ENCODE measurements at places on chromosomes 11 and 22.
A peak's percentile ranks its signal among the peaks of the same experiment; 100 is the strongest.

DNA sequence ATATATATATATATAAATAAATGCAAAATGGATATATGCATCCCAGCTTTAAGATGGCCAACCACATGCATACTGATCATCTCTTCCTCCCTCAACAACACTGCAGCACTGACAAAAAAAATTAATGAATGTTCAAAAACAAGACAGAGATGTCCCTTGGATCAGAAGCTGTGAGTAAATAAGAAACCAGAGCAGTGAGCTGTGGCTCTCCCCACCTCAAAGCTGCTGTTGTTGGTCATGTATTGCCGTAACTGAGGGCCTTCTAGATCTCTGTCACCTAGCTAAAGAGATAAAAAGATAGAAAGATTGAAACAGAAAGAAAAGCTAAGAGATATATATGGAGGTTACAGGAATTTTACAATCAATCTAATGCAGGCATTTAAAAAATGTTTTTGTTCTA is 15.5 kb upstream of the TMEM135 start:
- no peak for DNase-seq

GRCh38 chr11:45000918-45001317 is 50.2 kb upstream of the TP53I11 start:
- no peak for DNase-seq

- DNase-seq = peak; percentile 64
Measured at GRCh38 chr11:73399636-73400035, 23.4 kb downstream of the RELT start.

DNA sequence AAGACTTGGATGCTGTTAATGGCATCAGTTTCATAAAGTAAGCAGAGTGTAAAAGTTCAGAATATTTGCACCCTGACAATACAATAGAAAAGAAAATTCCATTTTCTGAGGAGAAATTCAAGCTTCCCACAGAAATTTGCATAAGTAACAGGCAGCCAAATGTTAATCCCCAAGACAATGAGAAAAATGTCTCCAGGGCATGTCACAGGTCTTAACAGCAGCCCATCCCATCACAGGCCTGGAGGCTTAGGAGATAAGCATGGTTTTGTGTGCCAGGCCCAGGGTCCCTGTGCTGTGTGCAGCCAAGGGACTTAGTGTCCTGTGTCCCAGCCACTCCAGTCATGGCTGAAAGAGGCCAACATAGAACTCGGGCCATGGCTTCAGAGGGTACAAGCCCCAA is 347.6 kb downstream of the LUZP2 start:
- no peak for DNase-seq

DNA sequence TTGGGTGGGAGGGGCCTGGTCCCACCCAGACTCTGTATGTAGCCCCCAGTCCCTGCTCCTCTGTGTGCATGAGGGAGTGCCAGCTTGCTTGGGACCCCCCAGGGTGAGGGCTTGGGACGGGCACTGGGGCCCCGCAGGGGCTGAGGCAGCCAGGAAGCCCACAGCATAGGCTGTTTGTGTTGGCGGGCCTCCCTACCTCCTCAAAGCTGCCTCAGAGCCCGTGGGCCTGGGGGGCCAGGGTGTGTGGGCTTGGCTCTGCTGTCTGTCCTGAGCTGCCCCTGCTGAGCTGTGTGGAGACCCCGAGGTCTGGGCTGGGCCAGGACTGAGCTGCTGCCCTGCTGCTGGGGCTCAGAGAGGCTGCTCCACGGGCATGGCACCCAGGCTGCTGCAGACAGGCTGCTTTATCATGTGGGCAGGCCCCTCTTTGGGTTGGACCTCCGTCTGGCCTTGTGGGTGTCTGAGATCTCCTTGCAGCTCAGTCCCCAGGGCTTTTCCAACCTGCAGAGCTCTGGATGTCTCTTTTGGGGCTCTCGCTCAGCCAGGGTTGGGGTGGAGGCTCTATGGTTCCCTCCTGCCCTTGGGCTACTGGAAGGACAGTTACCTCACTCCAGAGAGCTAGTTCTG is 3.3 kb downstream of the TSPAN4 start:
- DNase-seq = no peak

GRCh38 chr11:48142889-48143288 is 73.7 kb upstream of the OR4B1 start:
- no peak for DNase-seq

DNA sequence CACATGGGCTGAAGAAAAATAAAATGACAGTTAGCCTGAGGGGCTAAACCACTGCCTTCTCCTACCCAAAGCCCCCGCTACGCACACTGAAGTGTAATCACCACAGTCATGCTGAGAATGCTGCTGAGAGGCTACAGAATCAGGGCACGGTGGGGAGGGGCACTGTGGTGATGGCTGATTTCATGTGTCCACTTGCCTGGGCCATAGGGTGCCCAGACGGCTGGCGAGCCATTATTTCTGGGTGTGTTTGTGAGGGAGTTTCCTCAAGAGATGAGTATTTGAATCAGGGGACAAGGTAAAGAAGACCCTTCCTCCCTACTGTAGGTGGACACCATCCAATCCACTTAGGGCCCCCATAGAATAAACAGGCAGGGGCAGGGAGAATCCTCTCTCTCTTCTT is 1313.2 kb downstream of the TBC1D22A start:
- DNase-seq = no peak

DNA sequence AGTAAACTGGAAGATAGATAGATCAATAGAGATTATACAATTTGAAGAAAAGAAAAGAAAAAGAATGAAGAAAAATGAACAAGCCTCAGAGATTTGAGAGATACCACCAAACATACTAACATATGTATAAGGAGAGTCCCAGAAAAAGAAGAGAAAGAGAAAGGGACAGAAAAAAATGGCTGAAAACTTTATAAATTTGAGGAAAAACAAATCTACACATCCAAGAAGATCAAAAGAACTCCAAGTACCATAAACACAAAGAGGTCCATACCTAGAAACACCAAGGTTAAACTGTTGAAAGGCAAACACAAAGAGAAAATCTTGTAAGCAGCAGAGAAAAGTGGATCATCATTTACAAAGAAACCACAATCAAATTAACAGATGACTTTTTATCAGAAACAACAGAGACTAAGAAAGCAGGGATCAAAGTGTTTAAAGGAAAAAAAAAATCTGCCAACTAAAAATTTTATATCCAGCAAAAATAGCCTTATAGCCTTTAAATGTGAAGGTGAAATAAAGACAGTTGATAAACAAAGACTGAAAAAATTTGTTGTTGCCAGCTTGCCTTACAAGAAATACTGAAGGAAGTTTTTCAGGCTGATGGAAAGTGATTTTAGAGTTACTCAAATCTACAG is 11.8 kb upstream of the AKIP1 start:
- no peak for DNase-seq

GRCh38 chr11:110691926-110692325 is 20.3 kb downstream of the ARHGAP20 start:
- no peak for DNase-seq

DNA sequence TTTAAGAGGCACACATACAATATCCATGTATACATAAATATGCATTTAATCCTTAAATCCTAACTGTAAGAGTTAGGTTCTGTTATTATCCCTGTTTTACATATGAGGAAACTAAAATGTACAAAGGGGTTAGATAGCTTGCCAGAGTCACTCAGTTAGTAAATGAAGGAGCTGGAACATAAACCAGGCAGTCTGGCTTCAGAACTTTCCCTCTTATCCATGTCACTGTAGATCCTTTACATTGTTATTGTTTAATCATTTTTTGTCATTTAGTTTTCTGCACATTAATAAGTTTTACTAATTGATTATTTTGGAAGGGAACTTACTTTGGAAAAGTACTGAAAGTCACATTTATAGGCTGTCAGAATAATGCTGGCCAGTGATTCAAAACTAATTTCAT is 282.4 kb downstream of the TMEM135 start:
- DNase-seq = no peak

- no peak for DNase-seq
Measured at GRCh38 chr22:49541693-49542230, 285.9 kb downstream of the BRD1 start.

- DNase-seq = no peak
Measured at GRCh38 chr11:134503100-134503499, 91.1 kb upstream of the B3GAT1 start.

DNA sequence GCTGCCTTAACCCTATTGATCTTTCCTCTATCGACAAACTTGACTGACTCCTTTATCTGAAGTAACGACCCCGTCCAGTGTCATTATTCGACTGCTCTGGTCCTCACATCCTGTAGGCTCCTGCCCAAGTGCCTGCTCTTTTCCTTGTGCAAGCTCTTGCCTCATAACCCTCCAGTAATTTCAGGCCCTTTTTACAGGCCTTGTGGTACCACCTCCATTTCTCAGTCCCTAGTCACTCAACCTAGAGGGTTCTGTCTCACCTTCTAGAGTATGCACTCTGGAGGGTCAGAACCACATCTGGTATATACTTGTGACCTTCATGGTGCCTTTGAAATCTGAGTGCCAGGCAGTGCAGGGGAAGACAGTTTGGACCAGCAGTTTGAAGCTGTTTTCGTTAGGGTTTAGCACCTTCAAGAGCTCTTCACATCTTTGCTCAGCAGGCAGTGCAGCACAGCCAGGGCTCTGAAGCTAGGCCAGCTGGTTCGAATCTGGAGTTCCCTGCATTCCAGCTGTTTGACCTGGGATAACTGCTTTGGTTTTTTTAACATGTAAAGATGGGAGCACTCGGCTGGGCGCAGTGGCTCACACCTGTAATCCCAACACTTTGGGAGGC is 11.2 kb downstream of the SNRPD3 start:
- DNase-seq = no peak

- DNase-seq = no peak
Measured at GRCh38 chr11:59900366-59901126, 22.0 kb downstream of the OOSP3 start.

DNA sequence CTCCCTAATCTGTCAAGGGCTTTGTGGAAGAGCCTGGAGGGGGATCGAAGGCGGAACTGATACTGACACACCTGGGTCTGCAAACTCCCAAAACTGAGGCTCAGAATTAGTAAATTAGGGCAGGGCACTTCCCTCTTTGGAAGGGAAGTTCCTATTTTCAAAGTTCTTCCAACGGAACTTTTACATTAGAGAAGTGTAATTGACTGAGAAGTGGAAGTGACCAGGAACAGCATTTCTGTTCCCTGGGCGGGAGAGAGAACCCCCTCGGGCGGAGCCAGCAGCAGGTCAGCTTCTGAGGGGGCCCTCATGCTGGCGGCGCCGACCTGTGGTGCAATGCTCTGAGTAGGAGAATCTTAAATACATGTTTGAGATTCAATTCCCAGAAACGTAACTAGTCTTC is 1.1 kb upstream of the CBL start:
- no peak for DNase-seq

- no peak for DNase-seq
Measured at GRCh38 chr22:38109371-38110001, 998 bp downstream of the BAIAP2L2 start.

DNA sequence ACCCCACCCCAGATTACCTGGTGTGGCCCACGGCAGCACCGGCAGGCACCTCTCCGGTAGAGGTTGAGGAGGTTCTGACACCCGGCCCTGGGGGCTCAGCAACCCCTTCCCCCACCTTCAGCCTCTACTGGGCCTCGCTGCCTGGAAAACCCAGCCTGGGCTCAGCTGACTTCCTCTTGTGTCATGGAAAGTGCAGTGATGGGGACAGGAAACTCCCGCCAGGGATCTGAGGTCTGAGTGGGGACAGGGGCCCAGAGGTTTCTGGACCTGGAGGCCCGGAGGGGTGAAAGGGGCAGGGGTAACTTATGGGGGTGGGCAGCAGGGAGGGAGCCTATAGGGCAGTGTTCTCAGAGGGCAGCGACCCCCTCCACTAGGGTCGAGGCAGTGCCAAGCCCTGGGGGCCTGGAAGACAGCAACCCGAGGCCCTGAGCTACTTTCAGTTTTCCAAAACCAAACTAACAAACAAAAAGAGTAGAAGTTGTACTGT is 10.0 kb upstream of the CD5 start:
- peak; percentile 45 for DNase-seq

DNA sequence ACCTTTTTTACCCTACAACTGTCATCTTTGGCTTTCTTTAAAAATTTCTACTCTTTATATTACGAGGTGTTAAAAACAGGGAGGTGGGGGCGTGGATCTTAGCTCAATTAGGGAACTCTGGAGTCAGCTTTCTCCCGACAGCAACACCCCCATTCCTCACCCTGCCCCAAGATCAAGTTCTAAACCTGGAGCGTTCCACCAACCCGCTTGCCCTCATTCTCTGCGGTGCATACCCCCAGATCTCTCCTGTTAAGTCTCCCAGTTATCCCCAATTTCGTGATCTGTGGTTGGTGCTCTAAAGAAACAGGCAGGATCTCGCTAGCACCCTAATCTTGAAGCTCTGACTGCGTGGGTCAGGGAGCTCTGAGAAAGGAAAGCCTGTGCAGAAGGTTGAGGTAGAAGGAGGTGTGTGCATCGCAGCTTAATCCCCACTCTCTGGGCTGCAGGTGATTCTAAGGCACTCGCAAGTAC is 177.3 kb upstream of the NTM start:
- DNase-seq = no peak

DNA sequence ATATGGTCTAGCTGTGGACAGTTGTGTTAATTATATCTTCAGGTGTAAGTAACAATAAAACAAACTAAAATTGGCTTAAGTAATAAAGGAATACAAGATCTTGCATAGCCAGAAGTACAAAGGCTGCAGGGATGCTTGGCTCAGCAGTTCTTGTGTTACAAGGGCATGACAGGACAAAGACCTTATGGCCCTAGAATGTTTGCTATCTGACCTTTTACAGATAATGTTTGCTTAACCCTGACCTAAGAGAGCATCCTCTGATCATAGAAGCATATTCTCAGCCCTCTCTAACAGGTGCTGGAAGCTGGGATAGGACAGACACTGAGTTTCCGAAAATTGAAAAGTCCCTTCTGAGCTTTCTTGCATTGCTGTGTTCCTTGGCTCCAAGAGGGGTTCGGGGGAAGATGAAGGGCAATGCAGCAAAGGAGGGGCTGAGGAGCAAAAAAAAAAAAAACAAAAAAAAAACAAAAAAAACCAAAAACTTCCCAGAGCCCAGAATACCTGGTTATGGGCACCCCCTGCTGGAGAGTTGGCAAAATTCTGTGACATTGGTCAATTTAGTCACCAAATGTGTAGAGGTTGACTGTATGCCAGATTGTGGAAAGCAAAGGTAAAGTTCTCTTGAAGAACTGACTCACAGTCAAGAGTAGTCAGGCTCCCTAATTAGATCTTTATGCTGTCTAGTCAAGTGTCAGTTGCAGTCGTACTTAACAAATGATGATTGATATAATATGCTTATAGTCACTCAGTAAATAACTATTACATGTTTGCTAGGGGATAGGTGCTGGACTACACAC is 10.4 kb upstream of the HIKESHI start:
- no peak for DNase-seq

- DNase-seq = no peak
Measured at GRCh38 chr22:40493441-40493840, 123.0 kb downstream of the SGSM3 start.

DNA sequence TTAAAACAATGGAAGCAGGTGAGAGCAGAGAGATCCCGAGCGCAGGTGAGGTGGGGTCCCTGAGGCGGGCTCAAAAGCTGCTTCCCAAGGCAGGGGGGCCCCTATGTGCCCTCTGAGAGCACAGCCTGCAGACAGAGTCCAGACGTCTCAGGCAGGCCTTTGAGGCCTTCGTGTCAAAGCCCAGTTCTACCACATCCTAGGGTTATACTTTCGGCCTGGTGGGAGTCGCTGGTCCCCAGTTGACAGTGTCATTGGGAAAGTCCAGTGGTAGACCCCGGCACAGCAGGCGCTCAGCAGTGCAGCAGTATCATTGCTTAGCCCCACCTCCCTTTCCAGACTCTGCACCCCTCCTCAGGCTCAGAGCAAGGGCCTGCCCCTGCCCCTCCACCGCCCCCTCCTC is 9.1 kb downstream of the LINC01488 start:
- DNase-seq = no peak

GRCh38 chr22:33299245-33299956 is 241.2 kb upstream of the SYN3 start:
- DNase-seq = no peak

- DNase-seq = no peak
Measured at GRCh38 chr11:10288881-10289764, 4.9 kb downstream of the SBF2 start.

GRCh38 chr11:78607696-78608095 is 33.0 kb upstream of the NARS2 start:
- no peak for DNase-seq
